Activated CD4-positive, alpha-beta T cell treated with anti-CD3 and anti-CD28 coated beads, Interleukin-2, amount 50 U/mL, for 24 hours (primary cell): ENCODE measurements at places on chromosomes 16 and 17.

- no peak for DNase-seq
Measured at GRCh38 chr16:66401610-66402009, 25.5 kb upstream of the BEAN1 start.

DNA sequence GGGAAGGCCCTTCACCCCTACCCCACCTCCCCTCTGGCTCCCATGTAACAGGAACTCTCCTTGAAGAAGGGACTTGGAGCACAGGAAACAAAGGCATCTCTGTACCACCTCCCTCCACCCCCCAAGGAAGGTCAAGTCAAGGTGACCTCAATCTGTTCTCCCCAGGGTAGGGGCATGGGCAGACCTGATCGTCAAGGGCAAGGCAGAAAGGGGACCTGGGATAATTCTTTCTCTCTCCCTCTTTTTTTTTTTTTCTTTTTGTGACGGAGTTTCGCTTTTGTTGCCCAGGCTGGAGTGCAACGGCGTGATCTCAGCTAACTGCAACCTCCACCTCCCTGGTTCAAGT lies 4.3 kb upstream of the STAT5A start:
- no peak for DNase-seq

DNA sequence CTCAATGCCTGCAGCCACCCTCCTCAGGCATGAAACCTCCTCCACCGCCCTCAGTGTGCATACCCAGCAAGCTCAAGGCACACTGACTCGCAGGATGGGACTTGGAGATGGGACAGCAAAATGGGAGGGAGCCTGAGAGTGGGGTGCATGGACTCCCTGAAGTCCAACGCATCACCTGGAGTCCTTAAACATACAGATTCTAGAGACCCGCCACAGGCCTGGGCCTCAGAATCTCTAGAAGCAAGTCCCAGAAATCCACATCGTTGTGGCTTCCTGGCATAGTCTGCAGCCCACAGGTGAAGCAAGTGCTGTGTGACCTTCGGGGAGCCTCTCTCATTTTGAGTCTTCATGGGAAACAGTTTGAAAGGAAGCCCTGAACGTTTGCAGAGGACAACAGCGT lies 3.6 kb upstream of the TBX21 start:
- DNase-seq: no peak

DNA sequence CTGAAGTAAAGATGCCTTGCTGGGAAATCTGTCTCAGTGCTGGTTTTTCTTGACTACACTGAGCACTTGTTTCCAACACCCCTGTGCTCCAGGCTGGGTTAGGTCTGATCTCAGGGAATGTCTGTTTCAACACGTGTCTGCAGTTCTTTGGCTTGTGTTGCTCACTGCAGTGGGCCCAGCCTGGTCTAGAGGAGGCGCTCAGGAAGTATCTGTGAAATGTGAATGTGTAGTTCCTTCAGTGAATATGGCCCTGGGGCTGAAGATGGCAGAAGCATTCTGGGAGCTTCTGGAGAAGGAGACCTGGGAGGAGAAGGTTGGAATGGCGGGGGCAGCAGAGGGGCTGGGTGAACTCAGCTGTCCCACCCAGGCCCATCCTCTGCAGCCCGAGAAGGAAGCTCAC lies 8.1 kb upstream of the YPEL3 start:
- no peak for DNase-seq

GRCh38 chr17:1783271-1783670 lies 21.4 kb downstream of the SERPINF1 start:
- DNase-seq: no peak

GRCh38 chr17:39813631-39814030 lies 50.5 kb downstream of the IKZF3 start:
- DNase-seq: no peak

- peak; percentile 64 for DNase-seq
Measured at GRCh38 chr17:41666237-41666641, 22.4 kb upstream of the EIF1 start.

DNA sequence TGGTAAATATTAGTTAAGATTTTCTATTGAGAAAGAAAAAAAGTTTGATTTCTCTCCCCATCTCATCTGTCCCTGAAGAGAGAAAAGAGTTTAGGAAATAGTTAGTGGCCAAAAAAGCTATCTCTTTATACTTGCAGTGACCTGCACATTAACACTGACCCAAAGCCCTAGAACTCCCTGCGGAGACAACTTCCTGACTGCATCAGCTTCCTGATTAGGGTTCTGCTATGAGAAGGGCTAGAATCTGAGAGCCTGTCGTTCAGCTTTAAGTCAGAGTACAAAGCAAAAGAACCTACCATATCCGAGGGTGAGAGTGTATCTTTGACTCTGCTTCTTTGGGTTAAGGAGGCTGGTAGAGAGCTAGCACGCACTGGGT lies 24.7 kb downstream of the LIMD2 start:
- DNase-seq: no peak

GRCh38 chr16:3155972-3156371 lies 21.1 kb downstream of the ZNF213 start:
- DNase-seq: no peak

- no peak for DNase-seq
Measured at GRCh38 chr17:6101706-6102105, 31.5 kb downstream of the WSCD1 start.

DNA sequence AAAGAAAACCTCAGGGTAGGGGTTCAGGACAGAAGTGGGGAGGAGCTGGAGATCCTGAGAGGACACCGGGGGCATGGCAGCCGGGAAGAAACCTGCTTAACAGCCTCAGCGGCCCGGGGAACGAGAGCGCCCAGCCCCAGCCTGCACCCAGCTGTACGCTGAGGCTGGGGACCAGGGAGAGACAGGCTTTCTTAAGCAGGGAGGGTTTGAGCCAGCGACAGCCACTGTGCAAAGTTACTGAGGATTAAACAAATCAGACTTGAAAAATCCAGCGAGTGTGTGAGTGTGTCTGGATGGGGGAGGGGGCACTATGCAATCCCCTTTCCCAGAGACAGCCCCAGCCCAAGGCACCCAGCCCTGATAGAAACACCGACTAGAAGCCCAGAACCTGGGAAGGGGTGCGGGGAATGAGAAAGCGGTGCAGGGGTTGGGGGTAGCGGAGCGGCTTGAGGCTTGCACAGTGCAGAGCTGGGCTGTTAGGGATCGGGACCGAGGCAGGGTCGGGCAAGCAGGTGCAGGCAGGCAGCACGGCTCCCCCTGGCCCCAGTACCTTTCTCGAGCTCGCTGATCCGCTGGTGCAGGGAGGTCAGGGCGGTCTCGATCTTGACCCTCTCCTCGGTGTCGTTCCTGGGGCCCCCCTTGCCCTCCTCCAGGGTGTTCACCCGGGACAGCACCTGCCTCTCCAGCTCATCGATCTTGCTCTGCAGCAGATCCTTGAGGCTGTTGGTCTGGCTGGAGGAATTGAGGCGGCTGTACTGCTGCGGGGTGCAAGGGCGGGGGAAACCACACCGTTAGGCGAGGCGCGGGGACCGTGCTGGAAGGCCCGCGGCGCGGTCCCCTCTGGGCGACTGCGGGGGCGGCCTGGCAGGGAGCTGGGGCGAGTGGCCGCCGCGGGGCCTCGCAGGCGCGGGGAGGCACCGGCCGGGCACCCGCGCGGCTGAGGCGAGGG lies 1.2 kb downstream of the NPTX1 start:
- no peak for DNase-seq

GRCh38 chr17:79802039-79802735 lies 5.3 kb upstream of the CBX8 start:
- DNase-seq: no peak

- DNase-seq: no peak
Measured at GRCh38 chr17:30996486-30996885, 25.6 kb downstream of the RNF135 start.

- DNase-seq: peak; percentile 42
Measured at GRCh38 chr16:49463529-49463928, 89.9 kb downstream of the C16orf78 start.

GRCh38 chr16:79770244-79771064 lies 169.9 kb upstream of the MAF start:
- DNase-seq: peak; percentile 27

DNA sequence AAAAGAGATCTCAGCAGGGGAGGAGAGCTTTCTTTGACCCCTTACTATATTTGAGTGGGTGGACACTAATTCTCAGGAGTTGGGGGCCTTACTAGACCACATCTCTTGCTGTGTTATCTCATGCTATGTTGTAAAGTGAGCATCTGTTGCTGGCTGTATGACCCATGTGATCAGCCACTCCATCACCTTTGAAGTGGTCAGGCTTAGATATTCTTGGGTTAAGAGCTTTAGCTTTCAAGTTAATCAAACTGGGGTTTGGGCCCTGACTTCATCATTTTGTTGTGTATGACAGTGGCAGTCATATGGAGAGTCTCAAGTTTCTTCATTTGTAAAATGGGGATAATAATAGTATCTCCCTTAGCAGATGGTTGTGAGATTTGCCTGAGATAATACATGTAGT lies 201.1 kb downstream of the FTO start:
- no peak for DNase-seq

- DNase-seq: no peak
Measured at GRCh38 chr17:20122254-20122879, 113.2 kb downstream of the SPECC1 start.

DNA sequence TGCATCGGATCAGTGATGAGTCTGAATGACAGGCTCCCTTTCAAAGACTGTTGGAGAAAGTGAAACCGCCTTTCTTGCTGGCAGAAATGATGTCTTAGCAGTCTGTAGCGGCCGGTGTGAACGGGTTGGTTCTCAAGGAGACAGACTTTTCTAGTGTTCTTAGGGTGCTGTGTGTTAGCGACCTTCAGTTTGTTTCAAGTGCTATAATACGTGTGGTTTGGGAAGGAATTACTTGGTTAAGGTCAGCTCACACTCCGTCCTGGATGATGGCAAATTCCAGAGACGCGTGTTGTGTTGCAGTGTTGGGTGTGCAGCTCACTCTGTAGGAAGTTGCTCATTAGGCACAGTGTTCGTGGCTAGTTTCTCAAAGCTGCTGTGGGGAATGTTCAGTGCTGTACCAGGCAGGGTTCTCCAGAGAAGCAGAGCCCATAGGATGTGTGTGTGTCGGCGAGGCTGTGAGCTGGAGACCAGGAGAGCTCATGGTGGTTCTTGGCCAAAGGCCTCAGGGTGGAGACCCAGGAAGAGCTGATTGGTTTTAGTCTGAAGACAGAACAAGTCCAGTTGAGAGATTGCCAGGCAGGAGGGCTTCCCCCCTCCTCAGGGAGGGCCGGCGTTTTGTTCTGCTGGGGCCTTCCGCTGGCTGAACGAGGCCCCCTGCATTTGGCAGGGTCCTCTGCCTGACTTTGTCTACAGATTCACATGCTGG lies 37.6 kb downstream of the ZNF750 start:
- no peak for DNase-seq

DNA sequence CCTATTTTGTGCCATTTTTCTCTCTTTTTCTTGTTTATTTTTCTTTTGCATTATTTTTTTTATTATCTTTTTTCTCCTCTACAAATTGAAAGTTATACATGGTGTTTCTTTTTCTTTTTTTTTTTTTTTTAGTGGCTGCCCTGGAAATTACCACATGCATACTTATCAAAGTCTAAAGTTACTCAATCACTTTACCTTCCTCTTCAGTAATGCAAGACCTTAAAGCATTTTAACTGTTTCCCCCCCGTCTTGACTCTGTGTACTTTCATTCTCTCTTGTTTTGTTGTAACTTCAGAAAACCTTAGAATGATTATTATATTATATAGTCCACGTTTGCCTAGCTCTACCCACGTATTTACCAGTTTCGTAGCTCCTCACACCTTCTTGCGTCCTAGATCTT lies 33.3 kb upstream of the SMPD3 start:
- DNase-seq: no peak

GRCh38 chr17:49277638-49278037 lies 47.1 kb upstream of the PHOSPHO1 start:
- DNase-seq: no peak

DNA sequence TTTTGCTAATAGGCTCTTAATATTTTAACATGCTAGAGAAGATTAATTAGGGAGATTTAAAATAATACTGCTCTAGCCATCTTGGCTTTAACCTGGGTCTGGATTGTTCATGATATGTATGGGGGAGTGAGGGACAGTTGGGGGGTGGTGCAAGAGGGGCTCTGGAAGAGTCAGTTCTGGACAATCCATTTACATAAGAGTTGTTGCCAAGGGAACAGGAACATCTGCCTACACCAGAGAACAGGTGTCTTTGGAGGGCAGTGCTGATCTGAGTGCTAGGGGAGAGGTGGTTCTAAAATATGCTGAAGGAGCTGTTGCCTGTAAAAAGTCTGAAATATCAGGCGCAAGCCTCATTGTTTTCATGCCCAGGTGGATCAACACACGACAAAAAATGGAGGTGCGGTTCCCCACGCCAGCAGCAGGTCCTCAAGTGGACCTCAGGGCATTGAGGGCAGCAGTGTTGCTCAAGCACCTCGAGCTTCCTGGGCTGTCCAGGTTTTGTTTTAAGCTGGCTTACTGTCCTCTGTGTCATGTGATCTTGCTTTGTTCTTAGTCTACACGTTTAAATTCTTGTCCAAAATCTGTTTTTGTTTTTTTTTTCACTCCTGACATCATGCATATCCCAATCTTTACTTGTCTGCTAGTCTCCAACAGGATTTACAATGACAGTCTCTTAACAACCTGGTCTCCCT lies 25.4 kb upstream of the WSB1 start:
- DNase-seq: no peak

GRCh38 chr16:66662445-66663194 lies 33.9 kb downstream of the CMTM4 start:
- no peak for DNase-seq

DNA sequence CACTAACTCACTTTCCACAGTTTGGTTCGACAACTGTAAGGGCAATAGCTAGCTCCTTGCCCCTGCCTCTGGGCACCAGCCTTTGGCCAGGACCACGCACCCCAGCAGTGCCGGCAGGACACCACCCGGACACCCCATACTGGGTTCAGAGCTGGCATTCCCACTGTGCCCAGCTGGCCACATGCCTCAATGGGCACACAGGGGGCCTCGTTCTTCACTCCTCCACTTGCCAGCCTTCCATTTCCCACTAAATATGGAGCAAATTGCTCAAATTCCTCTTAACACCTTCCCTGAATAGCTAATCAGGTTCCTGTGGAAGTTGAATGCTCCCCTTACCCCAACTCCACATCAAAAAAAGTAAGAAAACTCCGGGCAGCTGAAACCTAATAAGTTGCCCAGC lies 52.5 kb downstream of the PIPOX start:
- DNase-seq: no peak

DNA sequence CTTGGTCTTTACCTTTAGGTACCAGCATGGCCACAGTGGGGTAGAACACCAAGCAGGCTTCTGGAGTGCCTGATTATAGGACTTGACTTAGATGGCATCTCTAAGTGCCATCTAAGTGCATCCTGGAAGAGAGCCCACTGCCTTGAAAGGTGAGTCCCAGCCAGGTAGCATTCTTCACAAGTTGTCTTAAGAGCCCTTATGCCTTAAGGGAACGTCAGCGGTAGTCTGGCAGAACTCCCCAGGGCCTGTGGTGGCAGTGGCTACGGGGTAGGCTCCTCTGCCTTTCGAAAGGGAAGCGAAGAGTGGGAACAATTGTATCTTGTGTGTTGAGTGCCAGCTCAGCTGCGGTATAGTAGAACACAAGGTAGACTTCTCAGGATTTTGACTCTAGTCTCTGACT lies 549.0 kb downstream of the HS3ST4 start:
- no peak for DNase-seq
